Endothelial cell (in vitro differentiated cells): ENCODE measurements at places on chromosomes 16 and 17. TPM values are rescaled to one million over a fixed set of nuclear protein-coding genes. Genes with fewer than 3 reads are reported as not detected.

FBXL16 gene
- total RNA-seq: not detected

DNA sequence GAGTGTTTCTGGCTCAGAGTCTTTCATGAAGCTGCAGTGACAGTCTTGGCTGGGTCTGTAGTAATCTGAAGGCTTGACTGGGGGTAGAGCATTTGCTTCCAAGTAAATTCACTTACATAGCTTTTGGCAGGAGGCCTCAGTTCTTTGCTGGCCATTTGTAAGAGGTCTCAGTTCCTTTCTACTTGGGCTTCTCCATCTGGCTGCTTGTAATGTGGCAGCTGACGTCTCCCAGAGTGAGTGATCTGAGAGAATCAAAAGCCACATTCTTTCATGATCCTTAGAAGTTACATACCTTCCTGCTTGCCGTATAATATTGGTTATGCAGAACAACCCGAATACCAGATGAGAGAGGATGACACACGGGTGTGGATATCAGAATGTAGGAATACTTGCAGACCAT, 39.8 kb downstream of the NF1 start:
- no peaks in the 10 kb centered on the region for H3K27me3 ChIP-seq
- H3K36me3 ChIP-seq: peaks cover 5% of the 10 kb centered on the region
- H3K4me1 ChIP-seq: peaks cover 7% of the 10 kb centered on the region
- H3K27ac ChIP-seq: no peak overlapping the region
- DNase-seq: no peak

- no peak for DNase-seq
- H3K27ac ChIP-seq: peak overlapping the region; percentile 36
- H3K4me1 ChIP-seq: peaks cover 9% of the 10 kb centered on the region
Observed at GRCh38 chr17:40500709-40501108, 714 bp downstream of the TNS4 start.

DNA sequence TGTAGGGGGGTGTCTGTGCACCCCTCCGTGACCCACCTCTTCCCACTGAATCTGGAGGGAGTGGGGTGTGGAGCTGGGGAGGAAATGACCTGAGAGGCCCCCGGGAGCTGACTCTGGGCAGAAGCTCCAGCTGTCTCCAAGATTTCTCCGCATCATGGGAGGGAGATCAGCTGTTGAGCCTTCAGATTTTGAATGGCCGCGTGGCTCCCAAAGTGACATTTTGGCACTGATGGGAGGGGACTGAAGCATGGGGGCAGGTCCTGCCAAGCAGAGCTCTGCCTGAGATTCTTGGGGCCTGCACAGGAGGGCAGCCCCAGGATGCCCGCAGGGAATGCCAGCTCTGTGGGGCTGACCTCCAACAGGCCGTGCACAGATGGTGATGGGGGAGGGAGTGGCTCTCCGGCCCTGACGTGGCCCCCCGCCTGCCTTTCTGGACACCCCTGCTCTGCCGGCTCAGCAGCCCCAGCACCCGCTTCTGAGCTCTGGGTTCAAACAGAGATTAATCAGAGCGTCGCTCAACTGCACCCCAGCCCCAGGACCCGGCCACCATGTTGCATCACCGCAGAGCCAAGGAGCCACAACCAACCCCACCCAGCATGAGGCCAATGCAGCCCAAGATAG, 25.3 kb upstream of the UBE2I start:
- H3K4me1 ChIP-seq: peaks cover 7% of the 10 kb centered on the region
- H3K4me3 ChIP-seq: no peak overlapping the region
- no peak overlapping the region for H3K27ac ChIP-seq

GRCh38 chr17:40532520-40533253, 31.3 kb upstream of the TNS4 start:
- no peak overlapping the region for H3K4me3 ChIP-seq
- peaks cover 43% of the 10 kb centered on the region for H3K4me1 ChIP-seq
- H3K27me3 ChIP-seq: peaks cover 14% of the 10 kb centered on the region
- H3K36me3 ChIP-seq: no peaks in the 10 kb centered on the region
- H3K27ac ChIP-seq: no peak overlapping the region

- DNase-seq: no peak
- H3K4me1 ChIP-seq: peaks cover 34% of the 10 kb centered on the region
- no peak overlapping the region for H3K4me3 ChIP-seq
- no peaks in the 10 kb centered on the region for H3K36me3 ChIP-seq
- H3K27ac ChIP-seq: no peak overlapping the region
- H3K27me3 ChIP-seq: no peaks in the 10 kb centered on the region
Observed at GRCh38 chr16:77070683-77071082, 120.3 kb upstream of the MON1B start.
